ENCODE measurements at places on chromosomes 2 and 18.
A peak's percentile ranks its signal among the peaks of the same experiment; 100 is the strongest.

- no peak for DNase-seq
These were observed 11.7 kb downstream of the TM4SF20 start for GRCh38 chr2:227367427-227367795.

- peak; percentile 68 for DNase-seq
These were observed at the start of gene STEAP3 for GRCh38 chr2:119223521-119224390. STEAP3 (plus strand) TSS chr2:119223834; CDS start chr2:119231013, 7,179 bp downstream.

GRCh38 chr2:128525653-128526052 is 207.0 kb upstream of the HS6ST1 start:
- DNase-seq = no peak

GRCh38 chr18:59950215-59950944 is 50.6 kb downstream of the PMAIP1 start:
- no peak for DNase-seq

- DNase-seq = no peak
These were observed 258.0 kb downstream of the ZEB2 start for GRCh38 chr2:144261966-144262365.

GRCh38 chr2:31297751-31298150 is 63.8 kb downstream of the EHD3 start:
- DNase-seq = no peak

DNA sequence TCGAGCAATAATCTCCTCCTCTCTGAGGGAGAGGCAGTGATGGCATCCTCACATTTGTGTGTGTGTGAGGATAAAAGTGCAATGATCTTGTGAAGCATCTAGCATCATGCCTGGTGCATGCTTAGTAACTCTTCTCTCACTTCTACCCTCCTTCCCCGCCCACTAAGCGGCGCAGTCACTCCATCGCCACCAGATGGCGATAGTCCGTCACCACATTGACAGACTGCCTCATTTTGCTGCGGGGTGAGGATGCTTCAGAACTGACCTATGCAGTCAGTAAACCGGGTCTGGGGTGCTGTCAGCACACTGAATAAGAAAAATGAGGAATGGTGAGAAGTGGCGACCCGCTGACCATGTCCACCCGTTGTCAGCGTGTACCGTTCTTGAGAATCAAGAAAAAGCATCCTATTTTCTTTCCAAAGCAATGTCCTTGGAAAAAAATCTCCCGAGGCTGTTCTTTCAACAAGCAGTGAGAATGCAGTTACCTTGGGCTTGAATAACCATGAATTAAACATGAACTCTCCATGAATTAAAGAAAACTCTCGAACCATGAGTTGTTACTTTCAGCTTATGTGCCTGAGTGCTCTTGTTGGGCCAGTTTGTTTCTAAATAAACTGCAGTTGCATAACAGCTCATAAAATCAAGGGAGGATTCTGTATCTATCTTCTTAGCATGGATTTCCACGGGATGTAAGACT is 37.3 kb upstream of the TMEM177 start:
- peak; percentile 78 for DNase-seq

GRCh38 chr2:130836501-130837174 is at the start of gene ARHGEF4:
ARHGEF4 (plus strand) TSS chr2:130836914; CDS start chr2:130836954, 40 bp downstream.
- peak; percentile 51 for DNase-seq

DNA sequence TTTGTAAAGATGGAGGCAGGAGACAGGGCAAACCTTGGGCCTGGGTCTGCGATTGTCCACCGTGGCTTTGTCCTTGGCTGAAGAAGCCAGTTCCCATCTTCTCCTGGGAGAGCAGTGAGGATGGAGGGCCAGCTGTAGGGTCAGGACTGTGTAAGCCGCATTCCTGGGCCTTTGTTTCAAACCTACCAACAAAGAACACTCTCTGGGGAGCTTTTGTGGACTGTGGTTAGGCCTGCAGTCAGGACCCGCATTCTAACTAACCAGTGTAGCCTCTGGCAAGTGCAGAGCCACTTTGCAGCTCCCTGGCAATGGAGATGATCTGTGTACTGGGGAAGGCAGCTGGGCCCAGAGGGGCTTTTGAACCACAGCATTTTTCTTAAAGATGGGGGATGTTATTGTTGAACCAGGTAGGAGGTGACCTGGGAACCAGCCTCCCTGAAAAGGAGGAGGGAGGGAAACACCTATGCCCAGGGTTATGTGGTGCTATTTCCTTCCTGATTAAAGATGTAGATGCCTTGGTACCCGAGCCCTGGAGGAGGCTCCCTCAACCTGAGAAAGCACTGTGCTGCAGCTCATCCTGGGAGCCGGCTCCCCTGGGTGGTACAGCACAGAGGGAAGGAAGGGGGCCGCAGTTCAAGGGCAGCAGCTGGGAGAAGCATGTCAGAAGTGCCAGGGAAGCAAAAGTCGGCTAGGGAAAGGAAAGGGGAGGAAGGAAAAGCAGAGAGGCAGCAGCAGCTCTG is 12.7 kb upstream of the SMAD4 start:
- no peak for DNase-seq

DNA sequence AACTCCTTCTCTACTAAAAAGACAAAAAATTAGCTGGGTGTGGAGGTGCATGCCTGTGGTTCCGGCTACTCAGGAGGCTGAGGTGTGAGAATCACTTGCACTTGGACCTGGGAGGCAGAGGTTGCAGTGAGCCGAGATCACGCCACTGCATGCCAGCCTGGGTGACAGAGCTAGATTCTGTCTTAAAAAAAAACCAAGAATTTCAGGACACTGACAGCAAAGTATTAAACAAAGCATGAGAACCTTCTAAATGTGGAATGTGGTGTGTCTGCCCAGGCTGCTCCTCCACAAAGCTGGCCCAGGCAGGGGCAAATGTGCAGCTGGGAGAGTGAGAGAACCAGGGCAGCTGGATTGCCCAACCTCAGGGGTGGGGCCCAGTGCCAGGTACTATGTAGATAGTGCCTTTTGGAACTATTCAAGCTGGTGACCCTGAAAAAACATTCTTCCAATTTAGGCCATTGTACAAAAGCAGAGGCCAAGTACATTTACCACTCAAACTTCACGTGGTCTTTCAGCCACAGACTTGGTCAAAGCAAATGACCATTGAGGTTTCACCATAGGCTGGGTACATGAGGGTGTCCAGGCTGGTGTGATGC is 6.7 kb upstream of the UGT1A5 start:
- no peak for DNase-seq

GRCh38 chr2:85780316-85781012 is 26.7 kb downstream of the ATOH8 start:
- DNase-seq = no peak

GRCh38 chr2:45439788-45440773 is 171.0 kb downstream of the SRBD1 start:
- no peak for DNase-seq

GRCh38 chr2:176128982-176129796 is at the start of gene HOXD8:
HOXD8 (plus strand) TSS chr2:176129705; CDS start chr2:176130367, 662 bp downstream.
- peak; percentile 74 for DNase-seq

- no peak for DNase-seq
These were observed 443.6 kb downstream of the NBAS start for GRCh38 chr2:15117409-15118050.

- no peak for DNase-seq
These were observed 83.4 kb downstream of the FAM168B start for GRCh38 chr2:131009713-131010475.

DNA sequence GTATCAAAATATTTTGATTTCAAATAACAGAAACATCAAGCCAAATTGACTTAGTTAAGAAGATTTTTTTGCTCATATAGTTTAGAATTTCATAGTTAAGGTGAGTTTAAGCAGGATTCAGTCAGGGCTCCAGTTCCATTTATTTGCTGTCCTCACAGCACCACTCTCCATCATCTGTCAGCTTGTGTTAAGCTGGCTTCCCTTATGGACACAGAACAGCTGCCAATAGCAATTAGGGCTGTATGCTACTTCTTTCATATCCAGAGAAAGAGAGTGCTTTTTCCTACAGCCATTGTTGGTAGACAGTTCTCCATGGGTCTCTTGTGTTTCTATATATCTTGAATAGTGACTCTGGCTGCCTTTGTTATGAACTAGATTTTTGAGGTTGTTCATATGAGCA is 95.4 kb upstream of the CYP20A1 start:
- no peak for DNase-seq

- DNase-seq = no peak
These were observed 250.0 kb downstream of the DSEL start for GRCh38 chr18:67266246-67267237.

- no peak for DNase-seq
These were observed 131.4 kb upstream of the HAAO start for GRCh38 chr2:42923580-42924417.

DNA sequence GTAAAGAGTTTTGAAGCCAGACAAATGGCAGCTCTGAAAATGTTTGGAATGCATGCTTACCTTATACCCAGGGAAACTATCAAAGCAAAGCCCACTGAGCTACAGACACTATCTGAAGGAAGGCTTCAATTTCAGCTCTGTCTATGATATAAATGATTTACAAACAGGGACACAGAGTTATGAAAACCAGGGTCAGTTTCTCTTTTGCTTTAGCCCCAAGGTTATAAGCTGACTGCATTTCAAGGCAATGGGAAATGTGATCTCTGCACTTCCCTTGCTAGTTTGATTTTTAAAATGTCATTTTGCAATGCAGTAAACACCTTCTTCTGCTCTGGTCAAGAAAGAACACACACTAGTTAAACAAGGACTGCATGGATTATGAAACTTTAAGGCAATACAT is 65.2 kb upstream of the CCDC195 start:
- DNase-seq = no peak

DNA sequence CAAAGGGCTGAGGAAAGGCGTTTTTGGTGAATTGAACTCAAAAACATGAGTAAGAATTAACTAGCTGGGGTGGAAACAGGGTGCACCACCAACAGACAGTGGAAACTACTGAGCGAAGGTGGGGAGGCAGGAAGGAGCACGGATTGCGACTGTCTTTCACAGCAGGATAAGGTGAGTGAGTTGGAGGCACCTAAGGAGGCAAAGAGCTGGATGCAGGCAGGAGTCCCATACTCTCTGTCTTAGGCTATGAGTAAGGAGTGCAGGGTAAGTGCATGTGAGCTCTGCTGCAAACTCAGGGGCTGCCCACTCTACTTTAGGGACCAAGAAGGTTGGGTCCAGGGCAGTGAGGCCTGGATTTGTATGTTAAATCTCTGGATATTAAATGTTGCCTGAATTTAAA is 333.1 kb upstream of the ZNF521 start:
- DNase-seq = no peak

DNA sequence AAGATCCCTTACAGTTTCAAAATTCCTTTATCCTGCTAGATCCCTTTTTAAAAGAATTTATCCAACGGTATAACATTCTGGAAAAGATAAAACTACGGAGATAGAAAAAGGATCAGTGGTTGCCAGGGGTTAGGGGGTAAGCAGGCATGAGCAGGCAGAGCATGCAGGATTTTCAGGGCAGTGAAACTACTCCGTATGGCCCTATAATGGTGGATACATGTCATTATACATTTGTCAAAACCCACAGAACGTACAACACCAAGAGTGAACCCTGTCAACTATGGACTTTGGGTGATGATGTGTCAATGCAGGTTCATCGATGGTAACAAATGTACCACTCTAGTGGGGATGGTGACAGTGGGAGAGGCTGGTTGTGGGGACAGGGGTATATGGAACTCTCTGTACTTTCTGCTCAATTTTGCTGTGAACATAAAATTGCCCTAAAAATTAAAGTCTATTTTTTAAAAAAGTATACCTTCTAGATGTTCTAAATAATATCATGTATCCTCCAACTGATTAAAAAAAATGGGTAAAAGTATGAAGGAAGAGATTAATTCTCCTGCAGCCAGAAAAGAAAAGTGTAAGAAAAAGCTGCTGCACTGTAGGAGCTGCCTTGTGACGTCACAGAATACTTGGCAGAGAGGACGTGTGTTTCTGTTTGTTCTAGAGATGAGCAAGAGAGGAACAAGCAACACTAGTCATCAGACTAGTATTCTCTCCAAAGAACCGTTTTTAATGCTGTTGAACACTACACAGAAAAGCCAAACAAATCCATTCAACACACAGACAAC is 23.6 kb downstream of the ANKRD44 start:
- DNase-seq = no peak

DNA sequence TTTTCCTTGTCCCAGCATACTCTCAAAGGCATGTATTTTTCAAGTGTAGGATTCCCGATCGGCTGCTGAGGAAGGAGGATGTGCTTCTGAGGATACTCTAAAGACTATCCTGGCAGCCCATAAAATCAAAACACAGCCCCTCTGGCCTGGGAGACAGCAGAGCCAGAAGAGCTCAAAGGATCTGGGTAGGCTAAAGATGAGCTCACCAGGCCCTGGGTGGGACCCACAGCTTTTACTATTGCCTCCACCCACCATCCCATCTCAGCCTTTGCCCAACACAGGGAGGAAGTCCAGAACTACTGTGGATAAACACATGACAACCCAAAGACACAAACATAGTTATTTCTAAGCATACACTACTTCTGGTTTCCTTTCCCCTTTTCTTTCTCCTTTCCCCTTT is 79.1 kb upstream of the ZFP36L2 start:
- DNase-seq = no peak

DNA sequence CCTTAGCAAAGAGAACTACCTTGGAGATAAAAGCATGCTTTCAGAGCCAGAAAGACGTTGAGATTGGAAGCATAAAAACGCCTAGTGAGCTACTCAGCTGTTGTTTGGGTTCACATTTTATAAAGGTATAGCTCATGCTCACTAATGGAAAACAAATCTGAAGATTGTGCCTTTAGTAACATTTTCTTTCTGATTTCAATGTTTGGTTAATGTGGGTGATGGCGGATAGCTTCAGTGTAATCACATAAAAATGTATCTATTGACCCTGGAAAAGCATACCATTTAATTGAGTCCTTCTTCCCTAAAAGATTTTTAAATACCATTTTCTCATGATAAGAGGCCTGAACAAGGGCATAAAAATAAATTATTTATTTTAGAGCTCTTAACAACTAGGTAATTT is 73.4 kb downstream of the DTNA start:
- DNase-seq = no peak

- DNase-seq = no peak
These were observed 39.2 kb upstream of the UXS1 start for GRCh38 chr2:106233350-106233706.

DNA sequence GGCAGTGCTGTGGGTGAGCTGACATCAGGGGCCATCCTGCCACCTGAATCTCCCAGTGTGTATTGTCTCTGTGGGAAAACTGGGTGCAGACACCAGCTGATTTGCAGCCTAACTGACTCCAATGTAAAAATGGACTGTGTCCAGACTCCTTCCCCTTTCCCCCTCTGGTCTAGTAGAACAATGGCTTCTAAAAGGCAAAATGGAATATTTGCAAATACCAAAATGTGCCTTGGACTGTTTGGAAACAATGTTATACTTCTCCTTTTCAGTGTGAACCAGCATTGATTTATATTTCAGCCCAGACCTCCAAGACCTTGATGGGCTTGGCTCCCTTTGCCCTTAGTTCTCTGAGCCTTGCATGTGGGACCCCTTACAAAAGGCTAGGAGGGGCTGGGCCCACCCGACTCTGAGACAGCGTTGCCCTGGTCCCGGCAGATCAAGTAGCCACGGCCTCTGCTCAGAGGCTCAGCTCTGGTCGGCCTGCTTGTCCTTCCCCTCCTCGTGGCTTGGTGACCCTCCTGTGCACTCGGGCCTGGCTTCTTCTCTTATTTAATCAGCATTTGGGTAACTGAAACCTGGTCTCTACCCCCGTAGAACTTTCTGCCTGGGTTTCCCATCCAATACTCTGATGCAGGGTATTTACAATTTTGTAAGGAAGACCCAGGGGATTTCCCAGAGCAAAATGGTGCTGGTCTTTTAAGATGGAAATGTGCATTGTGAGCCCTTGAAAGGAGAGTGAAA is 18.0 kb upstream of the ACKR3 start:
- no peak for DNase-seq

All from endothelial cell (in vitro differentiated cells).